Stimulated activated CD8-positive, alpha-beta memory T cell treated with anti-CD3 and anti-CD28 coated beads, Interleukin-12 subunit alpha, Interleukin-12 subunit beta, amount 100 ng/mL, for 1 hour (primary cell): ENCODE measurements at places on chromosomes 1 and 21.

DNA sequence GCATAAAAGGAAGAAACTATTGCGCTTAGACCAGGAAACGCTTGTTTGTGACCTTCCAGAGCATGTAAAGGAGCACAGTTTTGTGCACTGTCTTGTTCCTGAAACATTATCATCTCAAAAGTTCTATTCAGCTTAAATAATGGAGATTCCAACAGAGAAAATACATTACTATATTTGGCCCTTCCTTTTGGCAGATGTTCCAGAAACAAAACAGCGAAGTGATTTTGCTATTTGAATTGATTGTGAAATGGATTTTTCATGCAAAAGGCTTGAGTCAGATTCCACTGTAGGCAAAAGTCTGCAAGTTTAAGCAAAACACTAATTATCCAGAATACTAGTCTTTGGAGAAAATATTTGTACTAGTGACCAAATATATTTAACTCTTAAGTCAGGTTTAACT lies 80.3 kb upstream of the PTBP2 start:
- DNase-seq: no peak

DNA sequence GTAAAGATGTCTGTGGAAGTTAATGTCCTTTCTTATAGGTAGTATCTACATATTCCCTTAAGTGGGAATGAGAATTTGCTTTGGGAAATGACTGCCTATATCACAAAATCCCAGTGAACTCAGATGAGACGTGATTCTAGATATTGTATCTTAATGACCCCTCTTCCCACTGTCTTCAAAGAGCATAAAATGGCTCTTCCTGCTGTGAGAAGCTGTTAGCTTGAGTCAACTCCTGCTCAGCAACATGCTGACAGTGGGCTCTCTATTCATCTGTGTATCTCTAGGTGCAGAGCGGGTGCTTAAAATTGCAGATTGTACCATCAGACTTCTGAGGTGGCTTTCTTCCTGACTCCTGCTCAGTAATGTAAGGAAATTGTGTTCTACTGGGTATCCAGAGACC lies 100.6 kb downstream of the SPAG17 start:
- no peak for DNase-seq

DNA sequence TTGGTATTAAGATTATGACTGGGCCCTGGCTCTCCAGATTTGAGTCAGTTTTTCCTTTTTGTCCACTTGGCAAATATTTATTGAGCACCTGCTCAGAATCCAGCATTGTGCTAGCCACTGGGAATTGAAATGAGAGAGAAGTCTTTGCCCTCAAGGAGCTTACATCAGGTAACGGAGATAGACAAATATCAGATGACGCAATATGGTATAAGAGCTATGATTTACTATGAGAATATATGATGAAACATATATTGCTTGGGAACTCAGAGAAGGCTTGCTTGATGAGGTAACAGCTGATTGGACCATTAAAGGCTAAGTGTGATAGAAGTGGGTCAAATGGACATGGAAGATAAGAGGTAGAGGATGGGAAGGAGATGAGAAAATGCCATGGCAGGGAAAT lies 41.0 kb upstream of the GPR88 start:
- DNase-seq: no peak

GRCh38 chr1:9238134-9238533 lies 3.6 kb downstream of the H6PD start:
- no peak for DNase-seq

DNA sequence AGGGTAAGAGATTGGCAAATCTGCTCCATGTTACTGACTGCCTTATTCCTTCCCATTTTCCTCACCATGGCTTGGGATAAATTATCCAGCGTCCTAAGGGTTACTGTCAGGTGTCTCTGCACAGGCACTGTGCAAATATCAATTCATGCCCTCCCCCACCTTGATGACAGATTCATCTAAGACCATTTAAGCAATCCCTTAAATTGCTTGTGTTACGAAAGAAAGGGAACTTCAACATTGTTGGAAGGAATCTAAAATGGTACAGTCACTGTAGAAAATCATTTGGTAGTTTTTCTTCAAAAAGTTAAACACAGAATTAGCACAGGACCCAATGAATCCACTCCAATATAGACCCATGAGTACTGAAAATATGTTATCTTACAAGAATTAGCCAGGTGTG lies 17.6 kb upstream of the MTARC2 start:
- no peak for DNase-seq

- DNase-seq: no peak
Measured at GRCh38 chr1:25106352-25106751, 126.0 kb downstream of the SYF2 start.

DNA sequence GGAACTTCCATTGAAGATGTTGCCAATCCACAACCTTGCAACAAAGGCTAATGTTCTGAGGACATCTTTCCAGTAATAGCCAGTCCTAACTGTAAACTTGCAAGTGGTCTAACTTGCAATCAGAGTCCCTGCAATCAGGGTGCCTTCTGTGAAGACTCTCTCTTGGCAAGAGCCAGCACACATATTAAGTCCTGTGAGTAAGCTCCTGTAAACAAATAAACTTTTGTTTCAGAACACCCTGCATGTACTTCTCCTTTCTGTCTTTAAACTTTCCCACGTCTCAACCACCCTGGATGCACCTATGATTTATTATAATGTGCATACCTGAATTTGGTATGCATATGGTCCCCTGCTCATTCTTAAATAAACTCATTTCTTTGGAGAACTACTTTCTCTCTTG lies 9.1 kb downstream of the GBP7 start:
- no peak for DNase-seq

DNA sequence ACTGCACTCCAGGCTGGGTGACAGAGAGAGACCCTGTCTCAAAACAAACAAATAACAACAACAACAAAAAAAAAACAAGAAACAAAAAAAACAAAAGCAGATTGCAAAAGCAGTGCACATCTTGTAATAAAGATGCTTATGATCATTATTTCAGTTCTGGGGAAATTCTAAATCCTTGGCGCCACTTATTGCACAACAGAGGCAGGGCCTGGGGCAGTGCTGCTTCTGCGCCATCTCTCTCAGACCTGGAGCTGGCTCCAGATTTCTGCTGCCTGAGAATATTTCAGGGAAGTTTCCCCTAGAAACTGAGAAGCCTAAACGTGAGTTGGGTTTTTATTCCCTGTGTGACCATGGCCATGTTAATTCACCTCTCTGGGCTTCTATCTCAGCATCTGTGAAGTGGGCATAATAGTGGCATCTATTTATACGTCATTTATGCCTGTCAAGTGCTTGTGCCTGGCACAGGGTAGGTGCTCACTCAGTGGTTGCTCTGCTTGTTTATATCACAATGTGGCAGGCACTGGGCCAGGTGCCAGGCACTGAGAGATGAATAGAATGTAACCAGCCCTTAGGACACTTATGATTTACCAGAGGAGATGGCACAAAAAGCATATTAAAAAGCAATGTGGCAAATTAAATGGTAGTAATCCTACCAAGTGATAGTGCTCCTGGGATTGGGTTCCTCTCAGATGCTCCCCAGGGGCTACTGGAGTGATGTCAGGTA lies 67.9 kb downstream of the MDM4 start:
- DNase-seq: no peak

DNA sequence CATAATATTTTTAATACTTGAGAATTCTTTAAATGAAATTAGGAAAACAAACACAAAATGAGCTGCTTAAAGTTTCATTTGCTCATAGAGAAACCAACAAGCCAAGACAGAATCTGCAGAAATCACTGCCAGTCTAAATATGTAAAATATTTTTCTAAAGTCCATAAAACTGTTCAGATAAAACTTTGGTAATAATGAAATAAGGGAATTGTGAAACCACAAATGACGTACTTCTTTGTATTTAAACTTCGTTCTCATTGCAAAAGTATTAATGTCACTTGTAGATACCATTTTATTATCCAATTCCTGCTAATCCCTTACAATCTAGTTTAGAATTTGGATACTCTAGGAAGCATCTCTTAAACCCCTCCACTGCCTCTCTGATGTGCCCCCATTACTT lies 234.5 kb upstream of the NEGR1 start:
- no peak for DNase-seq

GRCh38 chr1:51535006-51535592 lies 16.0 kb upstream of the EPS15 start:
- no peak for DNase-seq
